Epithelial cell of esophagus (primary cell): ENCODE measurements at places on chromosomes 16 and 17.
A peak's percentile ranks its signal among the peaks of the same experiment; 100 is the strongest.

DNA sequence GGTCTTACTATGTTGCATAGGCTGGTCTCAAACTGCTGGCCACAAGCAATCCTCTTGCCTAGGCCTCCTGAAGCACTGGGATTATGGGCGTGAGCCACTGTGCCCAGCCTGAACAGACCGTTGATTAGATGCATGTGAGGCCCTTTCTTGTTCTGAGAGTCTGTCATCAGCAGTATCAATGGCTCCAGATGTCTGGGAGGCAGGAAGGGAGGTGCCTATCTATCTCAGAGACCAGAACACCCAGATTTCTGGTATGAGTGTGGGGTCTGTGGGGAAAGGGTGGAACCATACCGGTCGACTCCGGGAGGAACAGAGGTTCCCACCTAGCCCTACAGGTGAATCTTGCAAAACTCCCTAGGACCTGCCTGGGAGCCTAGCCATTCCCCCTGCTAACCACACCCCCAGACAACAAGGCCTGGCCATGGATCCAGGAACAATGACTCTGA lies 71.7 kb downstream of the PRKCB start:
- no peak for DNase-seq

- DNase-seq, result no peak
These were observed 215.1 kb downstream of the SLC39A11 start for GRCh38 chr17:72877348-72877747.

GRCh38 chr17:9886141-9886930 lies 18.7 kb downstream of the RCVRN start:
- no peak for DNase-seq

DNA sequence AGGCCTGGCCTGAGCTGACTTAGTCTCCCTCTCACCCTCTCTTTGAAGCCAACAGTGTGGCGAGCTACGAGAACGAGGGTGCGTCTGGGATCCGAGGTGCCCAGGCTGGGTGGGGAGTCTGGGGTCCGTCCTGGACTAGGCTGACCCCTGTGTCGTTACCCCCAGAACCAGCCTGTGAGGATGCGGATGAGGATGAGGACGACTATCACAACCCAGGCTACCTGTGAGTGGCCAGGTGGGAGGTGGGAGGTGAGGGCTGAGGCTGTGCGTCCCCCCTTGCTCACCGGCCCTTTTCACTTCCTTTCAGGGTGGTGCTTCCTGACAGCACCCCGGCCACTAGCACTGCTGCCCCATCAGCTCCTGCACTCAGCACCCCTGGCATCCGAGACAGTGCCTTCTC lies 1.6 kb downstream of the LAT start:
- no peak for DNase-seq

DNA sequence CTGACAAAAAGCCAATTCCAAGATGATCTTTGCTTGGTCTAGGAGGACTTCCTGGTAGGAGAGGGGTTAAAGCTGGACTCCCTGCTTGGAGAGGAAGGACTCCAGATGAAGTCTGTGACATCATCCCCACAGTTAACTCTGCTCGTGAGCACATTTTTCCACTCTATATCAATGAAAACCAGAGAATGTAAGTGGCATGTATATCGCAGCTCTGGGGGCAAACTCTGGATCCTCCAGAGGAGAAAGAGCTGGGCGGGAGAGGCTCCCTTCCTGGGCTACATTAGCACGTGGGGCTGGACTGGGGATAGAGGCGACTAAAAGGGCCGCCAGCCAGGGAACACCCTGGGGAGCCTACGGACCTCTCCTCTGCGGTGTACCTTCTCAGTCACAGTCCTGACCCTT lies 34.1 kb downstream of the HIC1 start:
- DNase-seq, result no peak

DNA sequence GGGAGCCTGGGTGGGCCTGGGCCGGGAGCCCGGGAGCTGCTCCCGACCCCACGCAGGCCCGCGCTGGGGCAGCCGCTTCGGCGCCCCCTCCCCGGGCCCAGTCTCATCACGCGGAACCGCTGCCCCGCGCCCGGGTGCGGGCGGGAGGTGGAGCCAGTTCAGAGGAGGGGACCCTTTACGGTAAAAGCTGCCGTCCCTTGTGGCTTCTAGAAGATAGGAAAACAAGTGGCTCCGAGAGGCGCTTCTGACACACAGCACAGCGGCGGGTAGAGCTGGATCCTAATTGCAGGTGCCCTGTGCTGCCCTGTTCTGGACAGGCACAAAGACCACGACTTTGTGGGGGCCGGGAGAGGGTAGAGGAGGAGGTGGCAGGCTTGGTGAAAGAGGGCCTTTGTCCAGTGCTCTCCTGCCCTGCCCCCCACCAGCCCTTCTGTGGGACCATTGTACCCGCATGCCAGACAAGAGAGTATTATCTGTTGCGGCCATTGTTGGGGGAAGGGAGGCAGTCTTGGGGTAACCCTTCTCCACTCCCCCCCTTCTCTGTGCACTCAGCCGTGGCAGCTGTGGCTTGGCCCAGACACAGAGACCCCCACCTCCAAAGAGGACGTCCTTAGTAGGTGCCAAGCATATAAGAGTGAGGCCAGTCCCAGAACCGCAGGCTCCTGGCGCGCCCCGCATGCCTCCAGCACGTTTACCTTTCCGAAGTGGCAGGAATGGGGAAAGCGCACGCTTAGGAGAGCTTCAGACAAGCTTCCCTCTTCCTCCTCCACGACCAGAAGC lies 736 bp downstream of the CNP start:
- DNase-seq, result peak; percentile 34

- DNase-seq, result peak; percentile 14
These were observed 68.7 kb upstream of the IRX3 start for GRCh38 chr16:54355251-54355650.

- DNase-seq, result peak; percentile 25
These were observed 706.9 kb upstream of the SOX9 start for GRCh38 chr17:71413935-71414334.

GRCh38 chr16:27780468-27781194 lies 230.7 kb downstream of the KATNIP start:
- no peak for DNase-seq

DNA sequence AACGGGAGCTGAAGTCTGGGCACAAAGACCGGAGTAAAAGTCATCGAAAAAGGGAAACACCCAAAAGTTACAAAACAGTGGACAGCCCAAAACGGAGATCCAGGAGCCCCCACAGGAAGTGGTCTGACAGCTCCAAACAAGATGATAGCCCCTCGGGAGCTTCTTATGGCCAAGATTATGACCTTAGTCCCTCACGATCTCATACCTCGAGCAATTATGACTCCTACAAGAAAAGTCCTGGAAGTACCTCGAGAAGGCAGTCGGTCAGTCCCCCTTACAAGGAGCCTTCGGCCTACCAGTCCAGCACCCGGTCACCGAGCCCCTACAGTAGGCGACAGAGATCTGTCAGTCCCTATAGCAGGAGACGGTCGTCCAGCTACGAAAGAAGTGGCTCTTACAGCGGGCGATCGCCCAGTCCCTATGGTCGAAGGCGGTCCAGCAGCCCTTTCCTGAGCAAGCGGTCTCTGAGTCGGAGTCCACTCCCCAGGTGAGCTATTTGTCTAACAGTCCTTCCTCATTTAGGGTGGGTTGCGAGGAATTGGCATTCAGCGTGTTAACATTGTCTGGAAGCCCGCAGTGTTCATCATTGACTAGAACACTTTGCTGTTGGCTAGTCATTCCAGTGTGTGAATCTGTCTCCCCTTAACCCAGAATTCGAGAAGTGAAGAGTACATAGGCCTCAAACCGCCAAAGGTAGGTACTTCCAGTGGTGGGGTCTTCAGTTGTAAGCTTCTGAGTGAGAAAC lies 1.5 kb downstream of the CDK12 start:
- DNase-seq, result peak; percentile 15

DNA sequence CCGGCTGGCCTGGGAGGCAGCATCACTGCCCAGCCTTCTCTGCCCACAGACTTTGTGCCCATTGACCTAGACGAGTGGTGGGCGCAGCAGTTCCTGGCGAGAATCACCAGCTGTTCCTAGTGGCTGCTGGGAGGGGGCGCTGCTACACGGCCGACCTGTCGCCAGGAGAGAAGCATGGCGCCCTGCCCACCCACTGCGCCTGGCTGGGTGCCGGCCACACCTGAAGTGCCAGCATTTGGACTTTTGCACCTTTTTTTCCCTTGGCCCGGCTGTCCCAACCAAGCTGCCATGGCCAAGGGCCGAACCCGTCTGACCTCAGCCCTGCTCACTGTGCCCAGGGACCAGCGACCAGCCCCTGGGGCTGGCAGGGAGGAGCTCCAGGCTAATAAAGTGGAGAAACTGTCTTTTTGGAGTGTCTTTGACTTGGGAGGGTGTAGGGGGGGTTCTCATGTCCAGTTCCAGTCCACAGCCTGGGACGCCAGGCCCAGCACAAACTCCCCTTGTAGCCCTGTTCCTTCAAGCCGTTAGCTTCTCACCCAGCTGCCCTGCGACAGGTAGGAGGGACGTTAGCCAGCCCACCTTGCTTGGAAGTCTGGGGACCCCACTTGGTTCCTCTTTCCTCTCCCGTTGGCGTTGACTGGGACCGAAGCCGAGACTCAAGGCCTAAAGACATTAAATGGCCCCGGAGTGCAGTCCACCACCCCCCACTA lies 939 bp upstream of the WDR90 start:
- peak; percentile 63 for DNase-seq

DNA sequence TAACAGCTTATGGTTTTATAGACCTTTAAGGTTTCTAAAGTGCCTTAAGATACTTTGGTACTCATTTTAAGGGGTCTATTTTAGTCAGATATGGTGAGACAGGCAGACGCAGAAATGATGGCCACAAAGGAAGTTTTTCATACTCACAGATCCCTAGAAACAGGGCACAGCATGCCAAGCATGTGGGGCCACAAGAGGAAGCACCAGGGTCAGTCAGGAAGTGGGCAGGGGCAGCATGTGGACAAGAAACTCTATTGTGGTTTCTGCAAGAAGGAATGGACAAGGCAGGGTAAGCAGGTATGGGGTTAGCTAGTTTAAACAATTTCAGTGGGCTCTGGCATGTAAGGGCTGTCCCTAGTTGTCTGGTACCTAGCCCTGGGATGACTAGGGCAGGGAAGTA lies 8.5 kb downstream of the EFCAB3 start:
- DNase-seq, result no peak

DNA sequence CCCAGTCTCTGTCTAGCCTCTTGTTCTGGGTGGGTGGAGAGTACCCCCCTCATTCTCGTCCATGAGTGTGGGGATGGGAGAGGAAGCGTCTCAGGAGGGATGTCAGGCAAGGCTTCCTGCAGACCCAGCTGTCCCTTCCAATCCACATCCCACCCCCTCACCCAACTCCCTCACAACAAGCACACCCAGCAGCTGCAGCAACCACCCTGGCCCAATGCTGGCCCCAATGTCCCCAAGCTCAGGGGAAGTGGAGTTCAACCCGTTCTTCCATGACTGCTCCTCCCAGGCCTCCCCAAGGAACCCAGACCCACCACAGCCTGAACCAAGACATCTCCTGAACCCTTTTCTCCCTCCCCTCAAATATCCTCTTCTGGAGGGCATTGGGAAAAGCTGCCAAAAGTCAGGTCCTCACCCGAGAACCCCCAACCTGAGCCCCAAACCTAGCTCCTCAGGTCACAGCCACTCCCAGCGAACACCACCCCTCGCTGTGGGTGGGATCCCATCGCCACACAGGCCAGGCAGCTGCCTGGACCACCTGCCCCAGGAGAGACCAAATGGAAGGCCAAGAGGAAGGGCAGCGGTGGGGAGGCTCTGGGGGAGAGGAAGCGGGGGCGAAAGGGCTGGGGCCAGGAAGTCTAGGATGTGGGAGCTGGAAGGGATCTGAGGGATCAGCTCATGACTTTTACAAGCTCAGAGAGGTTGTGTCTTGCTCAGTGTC lies 47.6 kb downstream of the FZD2 start:
- no peak for DNase-seq

- DNase-seq, result no peak
These were observed 3.1 kb downstream of the MFAP4 start for GRCh38 chr17:19383681-19384470.

DNA sequence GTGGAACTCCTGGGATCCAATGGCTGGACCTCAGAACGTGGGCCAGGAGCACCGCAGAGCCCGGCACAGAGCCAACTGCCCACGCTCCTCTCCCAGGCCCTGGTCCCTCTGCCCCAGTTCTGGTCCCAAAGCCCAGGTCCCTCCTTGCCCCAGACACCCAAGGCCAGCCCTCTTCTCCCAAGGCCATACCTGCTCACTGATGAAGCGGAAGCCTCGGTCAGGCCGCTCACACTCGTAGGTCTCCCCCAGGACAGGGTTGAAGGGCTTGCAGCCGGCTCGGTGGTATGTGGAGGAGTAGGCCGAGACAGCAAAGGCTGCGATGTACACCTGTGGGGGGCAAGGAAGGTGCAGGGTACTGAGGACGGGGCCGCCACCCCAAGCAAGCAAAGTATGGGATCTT lies 8.5 kb downstream of the OSBPL7 start:
- DNase-seq, result no peak

GRCh38 chr17:39487946-39488345 lies 26.7 kb downstream of the CDK12 start:
- peak; percentile 31 for DNase-seq

- no peak for DNase-seq
These were observed 165.0 kb upstream of the ELAC2 start for GRCh38 chr17:13182854-13183253.

DNA sequence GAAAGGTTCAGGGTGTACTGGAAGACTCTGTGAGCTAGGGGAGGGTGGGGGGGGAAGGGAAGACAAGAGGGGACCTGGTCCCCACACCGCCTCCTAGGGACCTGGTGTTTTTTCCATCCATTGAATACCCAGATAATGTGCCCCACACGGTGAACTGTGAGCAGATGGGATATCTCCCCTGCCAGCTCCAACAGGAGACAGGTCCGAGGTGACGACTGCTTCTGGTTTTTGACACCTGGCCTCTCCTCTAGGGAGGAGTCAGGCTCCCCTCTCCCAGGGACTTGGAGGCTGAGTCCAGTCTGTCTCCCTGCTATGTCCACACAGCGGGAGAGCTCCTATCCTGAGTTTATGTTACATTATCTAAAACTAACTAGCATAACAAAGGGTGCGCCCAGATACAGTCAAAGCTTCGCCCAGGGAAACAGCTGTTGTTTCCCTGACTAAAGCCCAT lies 1.8 kb downstream of the MARVELD3 start:
- no peak for DNase-seq
